ENCODE measurements at places on chromosomes 5 and 9.

- no peak for DNase-seq
Observed at GRCh38 chr5:180155365-180155926, 53.6 kb downstream of the RASGEF1C start.

- DNase-seq, result no peak
Observed at GRCh38 chr9:112348257-112349007, 15.0 kb upstream of the PTBP3 start.

DNA sequence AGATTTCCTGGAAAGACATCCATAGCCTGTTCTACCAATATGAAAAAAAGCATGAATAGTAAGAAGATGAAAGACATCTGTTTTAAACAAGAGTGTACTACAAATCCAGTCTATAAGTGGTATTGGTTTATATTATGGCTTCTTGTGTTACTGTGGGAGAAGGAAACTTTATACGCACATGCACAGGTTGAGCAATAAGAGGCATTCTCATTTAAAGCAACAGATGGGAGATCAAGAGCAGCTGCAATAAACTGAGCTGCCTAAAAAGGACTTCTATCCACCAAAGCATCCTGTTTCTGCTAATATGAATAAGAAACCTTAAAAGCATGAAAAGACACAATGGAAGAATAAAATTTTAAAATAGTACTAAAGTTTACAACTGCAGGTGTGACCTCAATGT lies 8.6 kb upstream of the PCDHB1 start:
- no peak for DNase-seq

DNA sequence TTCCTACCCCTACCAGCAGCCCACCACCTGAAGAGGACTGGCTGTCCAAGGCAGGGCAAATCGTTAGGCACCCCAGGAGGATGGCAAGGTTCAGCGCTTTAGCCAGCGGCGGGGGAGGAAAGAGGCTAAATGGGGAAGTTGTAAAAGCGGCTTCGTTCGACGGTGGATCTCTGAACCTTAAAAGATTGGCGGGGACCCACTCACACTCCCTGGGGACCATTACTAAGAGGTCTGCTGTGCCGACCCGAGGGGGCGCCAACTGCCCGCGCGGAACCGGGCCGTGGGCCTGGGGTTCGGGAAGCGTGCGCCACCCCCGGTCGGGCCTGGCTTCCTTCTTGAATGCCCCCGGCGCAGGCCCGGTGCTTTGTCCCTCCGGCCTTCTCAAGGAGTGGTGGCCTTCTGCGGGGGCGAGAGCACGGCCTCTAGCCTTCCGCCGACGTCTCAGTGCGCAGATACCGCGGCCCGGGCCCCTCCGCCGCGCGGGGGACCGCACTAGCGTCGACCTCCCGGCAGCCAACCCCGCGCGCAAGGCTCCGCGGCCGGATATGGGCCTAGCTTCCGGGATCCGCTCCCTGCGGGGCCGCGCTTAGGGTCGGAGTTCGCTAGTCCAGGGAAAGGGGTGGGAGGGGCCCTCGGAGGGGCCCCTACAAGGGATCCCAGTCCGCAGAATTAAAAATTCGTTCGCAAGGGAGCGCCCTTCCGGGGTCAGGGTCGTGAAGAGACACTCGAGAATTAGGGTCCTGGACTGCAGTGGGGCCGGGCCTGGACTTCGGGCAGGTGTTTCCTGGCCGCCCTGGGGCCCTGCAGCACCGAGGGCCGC lies 10.5 kb downstream of the NR2F1-AS1 start:
- no peak for DNase-seq

- DNase-seq, result no peak
Observed at GRCh38 chr5:64340293-64340692, 165.5 kb upstream of the RGS7BP start.

GRCh38 chr5:35408146-35408545 lies 177.9 kb upstream of the PRLR start:
- no peak for DNase-seq
